ENCODE measurements at places on chromosomes 4 and X.
A peak's percentile ranks its signal among the peaks of the same experiment; 100 is the strongest.

DNA sequence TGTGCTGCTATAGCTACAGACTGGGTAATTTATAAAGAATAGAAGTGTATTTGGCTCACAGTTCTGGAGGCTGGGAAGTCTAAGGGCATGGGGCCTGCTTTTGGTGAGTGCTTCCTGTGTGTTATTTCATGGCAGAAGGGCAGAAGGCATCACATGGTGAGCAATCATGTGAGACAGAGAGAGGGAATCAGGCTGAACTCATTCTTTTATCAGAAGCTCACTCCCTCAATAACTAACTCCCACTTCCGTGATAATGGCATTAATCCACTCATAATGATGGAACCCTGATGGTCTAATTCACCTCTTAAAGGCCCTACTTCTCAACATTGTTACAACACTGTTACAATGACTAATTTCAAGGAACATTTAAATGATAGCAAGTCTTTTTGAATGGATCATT, 129.4 kb downstream of the FAT4 start:
- no peak for DNase-seq

DNA sequence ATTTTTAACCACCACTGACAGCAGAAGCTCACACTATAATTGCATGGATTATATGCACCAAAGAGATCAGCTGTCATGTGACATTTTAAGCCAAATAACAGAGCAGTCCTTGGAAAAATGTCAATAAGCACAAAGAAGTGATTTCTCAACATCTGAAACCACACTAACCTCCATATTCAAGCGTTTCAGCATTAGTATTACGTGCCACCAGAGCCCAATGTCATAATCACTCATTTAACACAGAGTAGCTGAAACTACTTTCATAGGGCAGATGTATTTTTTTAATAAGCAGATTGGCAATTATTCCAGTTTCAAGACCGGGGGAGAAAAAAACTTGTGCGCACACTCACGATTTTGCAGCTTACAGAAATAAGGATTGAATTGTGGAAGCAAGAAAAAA, 76.6 kb downstream of the SH3KBP1 start:
- DNase-seq, result no peak

DNA sequence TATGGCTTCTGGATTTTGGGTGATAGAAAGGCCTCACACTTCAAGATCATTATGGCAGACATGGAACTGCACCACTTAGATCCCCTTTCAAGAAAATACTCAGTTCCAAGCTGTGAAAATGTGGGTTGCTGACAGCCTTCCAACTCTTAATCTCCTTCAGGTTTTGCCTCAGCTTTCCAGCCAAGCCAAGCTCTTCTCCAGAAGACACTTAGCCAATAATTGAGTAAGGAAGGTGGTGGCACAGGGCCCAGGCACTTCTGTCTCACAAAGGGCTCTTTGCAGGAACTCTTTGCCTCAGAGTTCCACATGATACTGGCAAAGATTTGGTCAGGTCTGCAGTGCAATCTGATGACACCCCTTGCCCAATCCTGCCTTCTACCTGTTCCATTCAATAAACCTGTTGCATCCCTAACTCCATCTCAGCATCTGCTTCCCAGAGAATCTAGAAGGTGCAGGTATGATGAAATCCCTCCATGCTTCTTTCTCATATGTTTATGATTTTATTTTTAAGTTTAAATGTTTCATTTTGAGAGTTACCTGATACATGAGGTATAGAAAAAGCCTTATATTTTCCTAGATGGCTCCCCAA, 30.6 kb downstream of the ANXA5 start:
- DNase-seq, result no peak

- DNase-seq, result no peak
These were observed 146.3 kb upstream of the CHRDL1 start for GRCh38 chrX:110941906-110942305.

DNA sequence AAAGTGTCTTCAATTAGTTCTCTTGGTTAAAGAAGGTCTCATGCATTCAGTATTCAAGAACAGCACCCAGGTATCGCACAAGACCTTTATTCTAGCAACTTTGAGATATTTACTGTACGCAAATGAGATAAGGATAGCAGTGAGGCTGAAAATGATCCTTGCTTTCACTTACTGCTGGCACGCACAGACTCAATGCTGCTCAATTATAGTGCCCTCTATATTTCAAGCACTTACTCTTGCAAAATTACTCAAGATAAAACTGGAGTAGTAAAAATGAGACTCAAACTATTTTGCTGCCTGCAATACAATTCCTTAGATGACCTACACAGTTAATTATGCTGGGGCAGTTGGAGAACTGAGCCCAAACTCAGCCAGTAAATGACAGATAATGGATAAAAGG, 60.9 kb downstream of the ADGRA3 start:
- DNase-seq, result no peak

DNA sequence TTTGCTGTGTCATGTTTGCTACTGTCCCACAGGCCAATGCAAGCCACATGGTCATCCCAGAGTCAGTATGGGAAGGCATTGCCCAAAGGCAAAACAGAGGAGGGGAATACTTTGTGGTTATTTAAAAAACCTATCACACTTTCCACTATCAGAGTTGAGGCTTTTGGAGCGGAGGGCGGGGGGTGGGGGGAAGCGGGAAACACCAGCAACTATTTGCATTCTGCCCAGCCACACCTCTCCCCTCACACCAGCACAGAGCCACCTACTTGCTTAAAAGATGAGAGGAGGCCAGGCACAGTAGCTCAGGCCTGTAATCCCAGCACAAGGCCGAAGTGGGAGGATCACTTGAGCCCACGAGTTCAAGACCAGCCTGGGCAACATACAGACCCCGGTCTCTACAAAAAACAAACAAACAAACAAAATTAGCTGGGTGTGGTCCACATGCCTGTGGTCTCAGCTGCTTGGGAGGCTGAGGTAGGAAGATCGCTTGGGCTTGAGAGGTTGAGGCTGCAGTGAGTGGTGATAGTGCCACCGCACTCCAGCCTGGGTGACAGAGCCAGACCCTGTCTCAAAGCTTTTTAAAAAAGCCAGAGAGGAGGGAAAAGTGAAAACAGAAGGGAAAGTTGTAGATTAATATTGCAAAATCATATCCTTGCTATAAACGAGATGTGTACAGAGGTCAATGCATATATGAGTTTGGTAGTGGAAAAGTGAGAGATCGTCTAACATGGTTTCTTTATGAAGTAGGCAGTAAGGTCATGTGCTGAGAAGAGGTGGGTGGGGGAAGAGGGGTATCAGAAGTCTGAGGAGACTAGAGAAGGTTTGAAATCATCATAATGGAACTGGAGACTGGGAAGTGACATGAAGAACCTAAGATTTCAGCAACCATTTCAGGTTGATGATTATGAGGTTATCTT, 1.9 kb upstream of the CHST7 start:
- DNase-seq, result peak; percentile 58

- no peak for DNase-seq
These were observed 200.5 kb downstream of the PABPC4L start for GRCh38 chr4:134001057-134001456.

GRCh38 chr4:3362431-3363287, 69.8 kb downstream of the RGS12 start:
- DNase-seq, result no peak

- DNase-seq, result no peak
These were observed 19.6 kb downstream of the AP1S2 start for GRCh38 chrX:15834827-15835595.

DNA sequence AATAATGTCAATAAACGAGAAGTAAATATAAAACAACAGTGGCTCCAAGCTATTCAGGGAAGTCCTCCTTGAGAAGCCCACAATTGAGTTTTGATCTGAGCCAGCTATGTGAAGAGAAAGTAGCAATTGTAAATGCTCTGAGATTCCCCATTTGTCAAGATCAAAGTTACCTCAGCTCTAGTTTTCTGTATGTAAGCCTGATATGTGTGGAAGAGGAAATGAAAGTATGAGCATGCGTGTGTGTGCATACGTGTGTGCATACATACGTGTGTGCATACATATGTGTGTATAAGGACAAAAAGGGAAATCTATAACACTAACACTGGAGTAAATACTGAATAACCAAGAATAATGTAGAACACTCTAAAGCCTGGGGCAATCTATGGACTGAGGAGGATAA, 130.3 kb downstream of the SCFD2 start:
- peak; percentile 65 for DNase-seq

GRCh38 chr4:13543032-13543838, 1.1 kb downstream of the NKX3-2 start:
- DNase-seq, result no peak

- no peak for DNase-seq
These were observed 242.1 kb upstream of the TRAM1L1 start for GRCh38 chr4:117327491-117327890.

GRCh38 chr4:3387154-3387942, 54.4 kb upstream of the HGFAC start:
- peak; percentile 70 for DNase-seq

DNA sequence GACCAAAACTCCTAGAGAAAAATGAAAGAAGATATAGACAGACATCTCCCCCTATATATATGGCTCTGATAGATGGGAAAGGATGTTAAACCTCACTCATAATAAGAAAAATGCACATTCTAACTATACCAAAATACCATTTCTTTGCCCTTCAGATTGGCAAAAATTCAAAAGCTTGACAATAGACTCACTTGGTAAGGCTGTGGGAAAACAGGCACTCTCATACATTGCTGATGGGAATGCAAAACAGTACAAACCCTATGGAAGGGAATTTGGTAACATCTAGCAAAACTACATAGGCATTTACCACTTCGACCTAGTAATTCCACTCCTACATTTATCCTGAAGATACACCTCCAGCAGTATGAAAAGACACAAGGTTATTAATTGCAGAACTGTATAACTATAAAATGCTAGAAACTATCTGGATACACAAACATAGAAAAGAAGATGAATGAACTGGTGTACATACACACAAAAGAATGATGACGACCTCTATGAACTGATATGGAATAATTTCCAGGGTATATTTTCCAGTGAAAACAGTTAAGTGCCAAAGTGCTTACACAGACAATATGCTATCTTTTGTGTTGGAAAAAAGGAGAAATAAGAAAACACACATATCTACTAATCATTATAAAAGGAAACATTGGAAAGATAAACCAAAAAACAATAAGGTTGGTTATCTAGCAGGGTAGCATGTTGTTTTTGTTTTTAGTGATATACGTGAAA, 48.5 kb downstream of the WDFY3 start:
- DNase-seq, result no peak

DNA sequence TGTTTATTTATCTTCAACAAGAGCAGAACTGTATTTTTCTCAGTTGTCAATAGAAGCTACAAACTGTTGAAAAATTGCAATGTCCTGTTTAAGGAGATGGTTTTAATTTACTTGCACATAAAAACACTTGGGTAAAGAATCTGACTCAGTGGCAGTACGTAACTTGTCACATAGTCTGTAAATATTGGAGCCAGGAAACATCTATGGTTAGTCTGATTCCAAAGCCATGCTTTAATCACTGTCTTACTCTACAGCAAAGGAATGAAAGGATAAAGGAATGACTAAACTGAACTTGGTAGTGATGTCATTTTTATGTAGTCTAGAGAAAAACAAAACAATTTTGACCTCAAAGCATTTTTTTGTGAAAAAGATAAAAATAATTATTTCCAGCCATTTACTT, 537.2 kb downstream of the STIM2 start:
- DNase-seq, result no peak

- DNase-seq, result no peak
These were observed 75.1 kb downstream of the SORBS2 start for GRCh38 chr4:185736882-185737281.

DNA sequence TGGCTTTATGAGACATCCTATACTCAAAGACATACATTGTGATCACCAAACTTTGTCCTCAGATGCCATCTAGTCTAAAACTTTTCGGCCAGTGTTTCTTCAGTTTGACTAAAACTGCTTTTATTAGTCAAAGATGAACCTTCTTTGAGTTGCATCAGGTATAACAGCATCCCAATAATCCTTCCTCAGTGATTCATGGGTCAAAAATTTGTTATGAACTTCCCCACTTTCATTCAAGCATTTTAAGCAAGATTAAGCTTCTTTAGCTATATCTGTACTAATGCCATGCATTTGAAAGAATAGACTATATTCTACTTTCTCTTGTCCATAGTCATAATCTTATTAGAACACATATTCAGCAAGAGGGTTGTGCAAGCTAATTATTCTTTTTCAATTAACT, 1070.4 kb upstream of the ADGRL3 start:
- DNase-seq, result no peak

DNA sequence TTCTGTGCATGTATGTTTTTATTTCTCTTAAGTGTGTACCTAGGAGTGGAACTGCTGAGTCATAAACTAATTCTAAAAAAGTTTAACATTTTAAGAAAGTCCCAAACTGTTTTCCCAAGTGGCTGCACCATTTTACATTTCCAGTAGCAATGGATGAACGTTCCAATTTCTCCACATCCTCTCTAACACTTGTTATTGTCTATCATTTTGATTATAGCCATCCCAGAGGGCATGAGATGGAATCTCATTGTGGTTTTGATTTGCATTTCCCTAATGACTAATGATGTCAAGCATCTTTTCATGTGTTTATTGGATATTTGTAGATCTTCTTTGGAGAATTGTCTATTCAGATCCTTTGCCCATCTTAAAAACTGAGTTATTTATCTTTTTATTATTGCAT, 82.5 kb downstream of the PPEF1 start:
- no peak for DNase-seq

- no peak for DNase-seq
These were observed 191.6 kb upstream of the ANKRD50 start for GRCh38 chr4:124903995-124904722.

DNA sequence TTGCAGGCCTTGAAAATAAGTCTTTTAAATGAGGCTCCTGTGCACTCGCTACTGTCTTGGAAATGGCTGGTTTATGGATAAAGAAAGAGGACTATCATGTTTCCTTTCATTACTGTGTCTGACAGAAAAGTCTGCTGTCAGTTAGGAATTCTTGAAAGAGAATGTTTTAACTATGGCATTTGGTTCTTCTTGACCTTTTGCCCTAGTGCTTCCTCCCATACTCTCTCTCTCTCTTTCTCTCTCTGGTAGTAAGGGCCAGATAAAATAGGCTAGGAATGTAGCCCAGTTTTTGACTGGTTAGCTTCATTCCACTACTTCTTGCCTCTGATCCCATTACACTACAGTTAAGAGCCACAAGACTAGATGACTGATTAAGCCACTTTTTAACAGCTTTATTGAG, 29.8 kb downstream of the YY2 start:
- no peak for DNase-seq

DNA sequence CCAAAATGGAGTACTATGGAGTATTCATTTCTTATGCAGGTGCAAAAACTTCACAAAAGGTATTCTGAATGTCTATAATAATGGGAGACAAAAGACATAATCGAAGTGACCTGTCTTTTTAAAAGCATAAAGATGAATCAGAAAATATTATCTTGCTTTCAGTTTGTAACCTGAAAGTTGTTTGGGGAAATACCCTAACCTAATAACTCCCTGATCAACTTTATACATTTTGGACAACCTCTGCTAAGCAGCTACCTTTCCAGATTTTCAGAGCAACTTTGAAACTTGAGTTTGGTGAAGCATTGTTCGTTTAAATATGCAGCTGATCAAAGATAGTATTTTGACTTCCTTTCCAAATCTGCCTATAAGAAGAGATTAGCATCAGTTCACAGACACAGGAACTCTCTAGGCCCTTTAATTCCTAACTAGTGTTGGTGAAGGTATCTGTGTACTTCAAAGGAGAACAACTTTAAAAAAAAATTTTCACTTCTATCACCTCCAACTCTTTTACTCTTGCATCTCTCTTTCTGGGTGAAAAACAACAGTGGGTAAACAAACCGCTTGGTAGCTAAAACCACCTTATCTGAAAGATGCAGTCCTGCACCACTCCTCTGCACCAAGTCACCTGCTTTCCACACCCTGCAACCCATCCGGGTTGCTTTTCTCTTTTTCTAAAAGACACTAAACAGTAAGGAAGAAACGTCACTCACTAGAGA, 26.5 kb downstream of the CD40LG start:
- DNase-seq, result peak; percentile 28
